ENCODE measurements at places on chromosomes 1 and 21. TPM values are rescaled to one million over a fixed set of nuclear protein-coding genes. Genes with fewer than 3 reads are reported as not detected.
A peak's percentile ranks its signal among the peaks of the same experiment; 100 is the strongest.

Gene ERICH3
- not detected for total RNA-seq

Gene OR2T11
- not detected for total RNA-seq

Gene TSTD1
- 74.7 TPM for total RNA-seq

Gene C8B
- not detected for total RNA-seq

Gene TCHHL1
- not detected for total RNA-seq

GRCh38 chr1:66452982-66453381 lies 81.0 kb upstream of the SGIP1 start:
- no peaks in the 10 kb centered on the region for H3K27me3 ChIP-seq
- DNase-seq: no peak
- no peak overlapping the region for H3K4me3 ChIP-seq
- H3K36me3 ChIP-seq: no peaks in the 10 kb centered on the region

- DNase-seq: no peak
- H3K4me1 ChIP-seq: no peaks in the 10 kb centered on the region
- H3K4me3 ChIP-seq: no peak overlapping the region
- no peaks in the 10 kb centered on the region for H3K36me3 ChIP-seq
- no peaks in the 10 kb centered on the region for H3K27me3 ChIP-seq
These were observed 466.7 kb upstream of the NFIA start for GRCh38 chr1:60615666-60616065.

DNA sequence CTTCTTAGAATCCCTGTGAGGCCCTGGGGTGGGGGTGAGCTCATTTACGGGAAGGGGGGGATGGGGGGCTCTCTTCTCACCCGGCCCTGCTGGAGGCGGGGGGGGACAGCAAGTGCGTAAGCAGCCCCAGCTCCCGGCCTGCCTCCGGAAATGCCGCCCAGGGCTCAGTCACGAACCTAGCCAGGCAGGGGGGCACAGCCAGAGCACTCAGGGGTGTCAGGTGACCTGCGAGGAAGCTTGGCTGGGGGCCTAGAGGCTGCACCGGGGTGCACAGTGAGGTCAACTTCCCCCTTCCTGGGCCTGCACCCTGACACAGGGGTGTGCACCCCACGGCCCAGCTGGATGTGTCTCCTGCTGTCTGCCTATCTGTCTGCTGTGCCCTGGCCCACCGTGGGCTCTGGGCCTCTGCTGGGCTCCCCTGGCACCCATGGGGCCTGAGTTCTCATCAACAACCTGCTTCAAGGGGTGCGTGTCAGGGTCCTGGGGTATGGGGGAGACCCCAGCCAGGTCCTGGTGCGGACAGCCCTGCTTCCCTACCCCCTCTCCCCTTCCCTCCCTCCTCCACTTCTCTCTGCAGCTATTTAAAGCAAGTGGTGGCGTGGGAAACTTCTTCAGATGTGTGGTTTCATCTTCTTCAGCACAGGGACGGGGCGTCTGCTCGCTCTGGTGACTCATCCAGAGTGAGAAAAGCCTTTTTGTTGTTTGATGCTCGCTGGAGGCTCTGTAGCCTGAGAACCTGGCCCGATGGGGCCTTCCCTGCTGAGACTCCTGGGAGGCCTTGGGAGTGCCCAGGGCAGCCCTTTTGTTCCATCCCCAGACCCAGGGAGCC lies 92.5 kb upstream of the RUNX3 start:
- H3K36me3 ChIP-seq: no peaks in the 10 kb centered on the region
- no peak overlapping the region for H3K4me3 ChIP-seq
- DNase-seq: peak; percentile 68
- no peaks in the 10 kb centered on the region for H3K4me1 ChIP-seq

GRCh38 chr21:38787461-38788274 lies 18.1 kb upstream of the ETS2 start:
- no peaks in the 10 kb centered on the region for H3K36me3 ChIP-seq
- H3K27ac ChIP-seq: peak overlapping the region; percentile 76
- no peaks in the 10 kb centered on the region for H3K27me3 ChIP-seq
- H3K4me1 ChIP-seq: peaks cover 2% of the 10 kb centered on the region
- H3K4me3 ChIP-seq: no peak overlapping the region

- no peaks in the 10 kb centered on the region for H3K27me3 ChIP-seq
- H3K36me3 ChIP-seq: no peaks in the 10 kb centered on the region
- no peak overlapping the region for H3K27ac ChIP-seq
- no peaks in the 10 kb centered on the region for H3K4me1 ChIP-seq
These were observed 119.0 kb upstream of the UBE2U start for GRCh38 chr1:64084451-64084850.

DNA sequence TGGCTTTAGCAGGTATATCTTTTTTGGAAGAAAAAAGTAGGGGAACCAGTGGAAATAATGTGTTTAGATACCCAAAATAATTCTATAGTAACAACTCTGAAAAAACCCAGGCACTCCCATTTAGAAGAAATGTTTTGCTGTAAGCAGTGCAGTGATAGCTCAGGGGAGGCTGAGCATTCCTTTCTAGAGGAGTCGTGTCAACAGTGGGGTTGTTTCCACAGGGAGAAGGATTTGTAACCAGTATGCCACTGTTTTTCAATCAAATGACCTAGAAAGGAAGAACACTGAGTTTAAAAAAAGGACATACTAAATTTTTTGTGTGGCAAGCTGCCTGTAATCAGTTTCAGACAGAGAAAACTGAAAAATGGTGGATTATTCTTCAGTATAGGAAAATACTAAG lies 2.4 kb downstream of the PGD start:
- H3K27me3 ChIP-seq: no peaks in the 10 kb centered on the region
- H3K36me3 ChIP-seq: peaks cover 20% of the 10 kb centered on the region

GRCh38 chr1:51236531-51237350 lies 668 bp downstream of the RNF11 start:
- no peaks in the 10 kb centered on the region for H3K27me3 ChIP-seq
- peak overlapping the region; percentile 88 for H3K27ac ChIP-seq
- H3K4me3 ChIP-seq: peak overlapping the region; percentile 68
- H3K4me1 ChIP-seq: peaks cover 29% of the 10 kb centered on the region
- H3K36me3 ChIP-seq: no peaks in the 10 kb centered on the region

DNA sequence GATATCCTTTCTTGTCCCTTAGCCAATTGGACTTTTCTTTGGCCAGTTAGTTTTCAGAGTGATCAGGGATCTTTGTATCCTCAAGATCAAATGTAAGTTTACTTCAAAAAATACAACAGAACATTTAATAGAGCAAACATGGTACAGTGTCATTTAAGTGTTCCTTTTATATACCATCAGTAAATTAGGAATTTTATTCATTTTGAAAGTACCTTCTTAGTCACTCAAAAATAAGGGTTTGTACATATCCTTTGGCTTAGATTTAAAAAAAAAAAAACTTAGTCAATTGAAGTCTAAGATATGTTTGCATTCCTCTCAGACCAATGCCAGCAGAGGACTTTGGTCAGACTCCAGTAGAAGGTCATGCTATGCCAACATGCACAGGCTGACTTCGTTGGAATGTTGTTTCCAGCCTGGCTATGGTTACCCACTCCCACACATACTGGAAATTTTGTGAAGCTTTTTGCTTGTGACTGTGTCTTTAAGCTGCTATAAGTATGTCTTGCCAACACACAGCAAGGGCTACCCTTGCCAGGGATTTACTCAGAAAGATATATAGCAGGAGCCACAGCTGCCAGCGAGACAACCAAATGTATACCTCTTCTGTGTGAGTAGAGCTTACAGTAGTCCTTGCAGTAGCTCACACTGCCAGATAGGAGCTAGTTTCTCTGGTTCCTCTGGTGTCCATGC lies 81.5 kb upstream of the LRIF1 start:
- H3K27ac ChIP-seq: no peak overlapping the region
- no peaks in the 10 kb centered on the region for H3K4me1 ChIP-seq
- no peaks in the 10 kb centered on the region for H3K36me3 ChIP-seq
- no peaks in the 10 kb centered on the region for H3K27me3 ChIP-seq
- no peak overlapping the region for H3K4me3 ChIP-seq

DNA sequence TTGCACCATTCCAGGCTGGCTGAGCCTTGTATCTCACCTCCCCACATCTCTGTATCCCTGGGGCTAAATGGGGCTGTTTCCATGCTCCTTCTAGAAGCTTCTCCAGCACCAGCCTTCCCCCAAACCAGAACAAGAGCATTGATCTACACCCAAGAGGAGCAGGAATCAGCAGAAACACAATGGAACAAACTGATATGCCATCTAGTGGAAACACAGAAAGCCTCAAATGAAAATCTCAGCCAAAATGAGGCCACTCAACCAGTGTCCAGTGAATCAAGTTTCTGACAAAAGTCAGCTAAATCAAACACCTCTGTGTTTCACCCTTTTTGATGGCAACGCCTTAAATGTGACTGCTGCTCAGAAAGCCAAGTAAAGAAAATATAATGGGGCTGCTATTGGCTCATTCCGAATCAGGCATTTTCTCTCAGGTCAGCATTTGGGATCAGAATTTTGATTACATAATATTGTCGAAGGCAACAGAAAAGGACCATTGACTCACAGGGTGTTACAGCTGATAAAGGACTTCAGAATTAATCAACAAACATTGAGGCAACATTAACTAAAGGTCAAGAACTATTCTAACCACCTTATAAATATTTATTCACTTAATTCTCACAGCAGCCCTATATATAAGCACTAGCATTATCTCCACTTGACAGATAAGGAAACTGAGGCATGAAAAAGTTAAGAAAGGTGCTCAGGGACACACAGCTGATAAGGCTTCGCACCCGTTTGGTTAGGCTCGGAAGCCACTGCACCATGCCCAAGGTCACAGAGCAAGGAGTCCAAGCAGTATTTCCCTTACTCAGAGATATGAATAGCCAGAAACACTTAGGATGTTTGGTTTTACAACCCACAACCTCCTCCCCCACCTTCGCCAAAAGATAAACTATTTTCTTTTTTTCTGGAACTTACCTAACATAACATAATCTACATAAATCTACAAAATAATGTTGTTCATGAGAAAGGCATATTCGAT lies 85.8 kb upstream of the KCNJ15 start:
- no peak overlapping the region for H3K27ac ChIP-seq
- no peaks in the 10 kb centered on the region for H3K27me3 ChIP-seq
- H3K4me3 ChIP-seq: no peak overlapping the region

- no peaks in the 10 kb centered on the region for H3K36me3 ChIP-seq
- DNase-seq: no peak
- no peak overlapping the region for H3K4me3 ChIP-seq
- H3K27ac ChIP-seq: no peak overlapping the region
These were observed 3.2 kb upstream of the HMGB4 start for GRCh38 chr1:33860671-33861070.

GRCh38 chr1:8740034-8740449 lies 77.4 kb downstream of the RERE start:
- DNase-seq: no peak
- no peak overlapping the region for H3K4me3 ChIP-seq
- H3K27ac ChIP-seq: no peak overlapping the region
- H3K4me1 ChIP-seq: no peaks in the 10 kb centered on the region
- no peaks in the 10 kb centered on the region for H3K36me3 ChIP-seq

DNA sequence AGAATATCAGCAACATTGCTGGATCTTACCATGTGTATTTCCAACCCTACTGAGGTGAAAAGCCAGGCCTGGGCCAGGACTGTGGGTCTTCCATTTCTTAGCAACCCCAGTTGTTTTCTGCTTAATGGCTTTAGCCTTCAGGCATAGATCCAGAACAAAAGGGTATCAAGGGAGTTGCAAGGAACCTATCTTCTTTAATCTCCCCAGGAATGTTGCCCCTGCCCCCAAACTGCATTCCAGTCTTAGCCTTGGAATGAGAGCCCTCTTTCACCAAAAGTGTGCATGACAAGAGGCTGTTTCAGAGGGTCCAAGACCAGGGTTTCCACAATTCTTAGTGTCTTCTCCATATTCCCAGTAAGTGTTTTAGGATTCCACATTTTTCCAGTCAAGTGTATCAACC lies 87.9 kb upstream of the SOX13 start:
- H3K27me3 ChIP-seq: no peaks in the 10 kb centered on the region
- DNase-seq: no peak
- no peak overlapping the region for H3K4me3 ChIP-seq
- H3K4me1 ChIP-seq: no peaks in the 10 kb centered on the region
- no peak overlapping the region for H3K27ac ChIP-seq

All from colonic mucosa (tissue), 4 donors.